ENCODE measurements at places on chromosomes 6 and 20.
A peak's percentile ranks its signal among the peaks of the same experiment; 100 is the strongest.

DNA sequence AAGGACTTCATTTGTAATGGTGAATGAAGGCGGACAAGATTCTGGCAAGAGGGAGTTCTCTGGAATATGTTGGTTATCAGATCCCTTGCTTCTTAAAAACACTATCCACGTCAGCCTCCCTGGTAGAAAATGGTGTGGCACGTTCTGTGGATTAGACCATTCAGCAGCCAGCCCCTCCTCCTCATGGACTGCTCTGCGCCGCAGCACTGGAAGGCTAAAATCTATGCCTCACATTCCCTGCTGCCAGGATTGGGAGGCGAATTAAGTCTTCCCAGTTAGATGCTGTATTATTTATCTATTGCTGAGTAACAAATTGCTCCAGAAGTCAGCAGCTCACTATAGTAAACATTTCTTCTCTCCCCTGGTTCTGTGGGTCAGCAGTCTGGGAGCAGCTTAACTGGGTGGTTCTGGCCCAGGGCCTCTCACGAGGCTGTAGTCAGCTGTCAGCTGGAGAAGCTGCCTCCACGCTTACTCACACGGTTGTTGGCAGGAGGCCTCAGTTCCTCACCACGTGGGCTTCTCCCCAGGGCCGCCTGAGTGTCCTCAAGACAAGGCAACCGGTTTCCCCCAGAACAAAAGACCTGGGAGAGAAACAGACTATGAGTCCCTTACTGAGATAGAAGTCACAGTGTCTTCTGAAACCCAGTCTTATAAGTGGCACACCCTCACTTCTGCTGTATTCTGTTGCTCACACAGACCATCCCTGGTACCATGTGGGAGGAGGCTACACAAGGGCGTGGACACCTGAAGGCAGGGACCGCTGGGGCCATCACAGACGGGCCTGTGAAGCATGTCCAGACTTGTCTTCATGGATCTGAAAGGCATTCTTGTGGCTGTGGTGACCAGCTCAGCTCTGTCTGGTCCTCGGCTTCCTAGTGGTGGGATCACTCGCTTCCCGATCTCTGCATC lies 101.0 kb downstream of the NRN1 start:
- DNase-seq: no peak

DNA sequence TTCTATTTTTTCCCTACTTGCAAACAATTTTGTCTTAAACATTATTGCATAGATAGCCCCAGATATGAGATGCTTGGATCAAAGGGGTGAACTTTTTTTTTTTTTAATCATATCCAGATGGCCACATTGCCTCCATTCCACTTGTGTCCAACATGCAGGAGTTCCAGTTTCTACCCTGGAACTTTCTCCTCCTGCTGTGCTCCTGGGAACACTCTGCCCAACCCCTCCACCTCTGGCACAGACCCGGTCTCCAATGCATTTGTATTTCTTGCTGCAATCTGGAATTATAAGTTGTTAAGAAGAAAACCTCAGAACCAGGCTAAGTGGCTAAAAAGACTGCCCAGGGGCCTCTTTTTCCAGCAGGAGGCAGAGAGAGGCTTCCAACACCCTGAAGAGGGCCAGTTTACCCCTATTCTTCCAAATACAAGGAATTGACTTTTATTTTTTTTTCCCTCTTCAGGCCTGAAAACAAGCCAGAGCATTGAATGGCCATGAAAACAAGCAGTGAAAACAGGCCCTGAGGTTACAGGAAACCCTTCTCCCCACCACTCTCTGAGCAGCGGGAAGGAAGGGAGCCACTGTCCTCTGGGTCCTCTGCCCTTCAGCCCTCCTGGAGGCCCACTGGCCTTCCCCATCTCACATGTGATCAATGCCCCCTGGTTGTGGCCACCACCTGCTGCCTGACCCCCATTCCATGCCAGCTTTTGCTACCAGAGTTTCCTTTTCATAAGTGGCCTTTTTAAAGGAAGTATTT lies 44.3 kb downstream of the PDYN start:
- no peak for DNase-seq

GRCh38 chr20:19764207-19764606 lies 6.1 kb downstream of the RIN2 start:
- no peak for DNase-seq

GRCh38 chr20:14838663-14839628 lies 501.5 kb upstream of the FLRT3 start:
- DNase-seq: no peak

DNA sequence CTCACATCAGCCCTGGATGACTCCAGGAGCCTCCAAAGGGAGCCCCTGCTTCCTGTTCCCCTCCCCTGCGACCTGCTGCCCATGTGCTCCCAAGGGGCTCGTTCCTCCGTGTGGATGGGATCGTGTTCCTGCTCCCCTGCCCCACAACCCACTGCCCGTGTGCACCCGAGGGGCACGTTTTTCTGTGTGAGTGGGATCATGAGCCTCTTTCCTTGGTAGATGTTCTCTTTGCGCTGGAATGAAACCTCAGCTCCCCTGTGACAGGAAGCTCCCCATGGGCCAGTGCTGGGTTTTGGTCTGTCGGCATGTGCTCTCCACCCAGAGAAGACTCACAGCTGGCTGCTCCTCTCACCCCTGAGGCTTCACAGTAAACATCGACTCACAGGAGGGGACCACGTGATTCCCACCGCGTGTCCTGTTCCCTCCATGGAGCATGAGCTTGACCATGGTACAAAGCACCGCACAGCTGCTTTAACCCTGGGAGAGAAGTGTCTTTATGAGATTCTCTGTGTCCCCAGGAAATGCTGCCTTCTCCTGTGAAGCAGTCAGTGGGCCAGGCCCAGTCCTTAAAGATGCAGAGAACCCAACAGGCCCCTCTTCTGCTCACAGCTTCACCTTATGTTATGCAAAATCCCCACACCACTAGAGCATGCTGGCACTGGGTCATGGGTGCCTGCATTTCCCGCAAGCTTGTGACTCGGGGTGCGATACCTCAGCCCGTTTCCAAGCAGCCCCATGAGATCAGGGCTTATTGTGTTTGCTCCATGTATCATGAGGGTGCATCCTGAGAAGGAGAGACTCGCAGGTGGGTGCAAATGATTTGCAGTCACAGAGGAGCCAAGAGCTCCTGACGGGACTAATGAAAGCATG lies 215.1 kb downstream of the ERMARD start:
- no peak for DNase-seq

DNA sequence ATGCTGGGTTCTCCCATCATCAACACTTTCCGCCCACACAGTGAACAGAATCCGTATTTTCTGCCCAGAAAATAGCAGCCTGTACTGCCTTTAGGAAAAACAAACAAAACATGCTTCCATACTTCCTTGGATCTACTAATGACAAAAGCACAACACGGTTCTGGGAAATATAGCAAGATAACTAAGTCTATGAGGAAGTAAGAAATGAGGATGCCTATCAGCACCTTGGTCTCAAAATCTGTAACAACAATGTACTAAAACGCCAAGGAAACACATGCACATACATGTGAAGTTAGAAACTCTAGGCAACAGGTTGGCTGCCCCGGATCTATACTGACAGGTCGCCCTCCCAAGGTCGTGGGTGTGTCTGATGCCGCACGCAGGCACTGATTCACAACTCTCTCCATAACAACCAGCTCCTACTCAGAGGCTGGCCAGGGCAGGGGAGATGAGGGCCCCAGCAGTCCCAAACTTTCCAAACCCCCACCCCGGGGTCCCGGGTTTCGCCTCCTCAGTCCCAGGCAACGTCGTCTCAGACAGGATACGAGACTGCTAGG lies 710 bp downstream of the BTBD9 start:
- peak; percentile 68 for DNase-seq

DNA sequence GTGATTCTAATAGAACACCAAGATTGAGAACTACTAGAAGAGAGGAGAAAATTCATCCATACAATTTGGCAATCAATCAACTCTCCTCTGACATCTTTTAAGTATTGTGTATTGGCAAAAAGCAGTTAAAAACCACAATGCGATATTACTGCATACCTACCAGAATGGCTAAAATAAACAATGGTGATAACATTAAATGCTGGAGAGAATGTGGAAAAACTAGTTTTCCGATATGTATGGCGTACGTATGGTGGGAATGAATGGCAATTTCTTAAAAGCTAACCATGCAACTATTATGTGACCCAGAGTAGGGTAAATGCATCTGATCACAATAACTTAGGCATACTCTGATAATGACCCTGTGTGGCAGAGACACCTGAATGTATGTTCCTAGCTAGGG lies 29.3 kb upstream of the LAMA4 start:
- DNase-seq: no peak

GRCh38 chr6:127866766-127867165 lies 34.1 kb downstream of the THEMIS start:
- no peak for DNase-seq

- DNase-seq: peak; percentile 89
These were observed 68.2 kb downstream of the RAB44 start for GRCh38 chr6:36765594-36766398.

GRCh38 chr6:158040051-158040803 lies 58.6 kb downstream of the SYNJ2 start:
- peak; percentile 32 for DNase-seq

DNA sequence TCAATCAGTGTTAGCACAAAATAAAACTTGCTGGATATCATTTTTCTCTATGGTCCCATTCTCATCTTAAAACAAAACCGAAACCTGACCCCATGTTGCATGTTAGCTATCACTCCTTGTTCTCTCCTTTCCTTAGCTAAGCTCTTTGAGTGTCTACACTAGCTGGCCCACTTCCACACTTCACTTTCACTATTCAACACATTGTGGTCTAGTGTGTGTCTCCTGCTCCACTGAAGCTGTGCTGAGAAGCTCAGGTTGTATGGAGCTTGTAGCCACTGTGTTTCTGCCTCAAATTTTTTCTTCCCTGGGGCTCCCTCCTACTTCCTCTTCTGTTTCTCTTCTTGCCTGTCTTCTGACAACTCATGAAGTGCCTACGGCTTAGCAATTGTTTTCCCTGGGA lies 223.0 kb downstream of the NKAIN2 start:
- no peak for DNase-seq

- peak; percentile 22 for DNase-seq
These were observed 1.2 kb downstream of the AKAP12 start for GRCh38 chr6:151240791-151241642.

DNA sequence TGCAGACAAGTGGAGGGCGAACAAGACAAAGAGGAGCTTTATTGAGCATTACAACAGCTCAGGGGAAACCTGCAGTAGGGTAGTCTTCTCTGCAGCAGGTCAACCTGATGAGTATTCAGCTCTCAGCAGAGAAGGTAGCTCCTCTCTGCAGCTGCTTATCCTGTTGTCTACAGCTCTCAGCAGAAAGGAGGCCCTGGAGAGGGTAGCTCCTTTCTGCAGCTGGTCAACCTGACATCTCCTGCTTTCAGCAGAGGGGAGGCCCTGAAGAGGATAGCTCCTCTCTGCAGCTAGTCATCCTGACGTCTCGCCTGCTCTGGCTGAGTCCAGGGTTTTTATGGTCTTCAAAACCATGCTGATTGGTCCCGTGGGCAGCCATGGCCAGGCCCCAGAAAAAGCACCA lies 113.6 kb downstream of the CD24 start:
- no peak for DNase-seq

DNA sequence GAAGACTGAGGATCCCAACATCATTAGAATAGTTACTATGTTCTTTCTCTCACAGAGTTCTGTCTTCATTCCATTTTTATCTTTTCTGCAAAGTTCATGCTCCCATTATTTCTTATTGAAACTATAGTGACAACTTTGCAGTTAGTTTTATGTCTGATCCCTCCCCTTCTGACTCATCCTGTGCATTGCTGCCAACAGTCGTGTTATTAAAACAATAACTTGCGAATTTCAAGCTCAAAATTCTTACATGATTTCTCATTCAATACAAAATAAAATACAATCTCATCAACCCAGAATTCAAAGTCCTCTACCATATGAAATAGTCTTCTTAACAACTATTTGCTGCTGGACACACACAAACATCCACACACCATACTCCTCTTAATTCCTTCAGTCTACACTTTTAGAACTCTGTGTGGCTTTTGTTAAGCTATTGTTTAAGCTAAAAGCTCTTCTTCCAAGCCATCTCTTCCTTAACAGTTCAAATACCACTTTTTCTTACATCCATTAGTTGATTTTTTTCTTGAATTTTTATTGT lies 261.4 kb upstream of the IRAK1BP1 start:
- DNase-seq: no peak

DNA sequence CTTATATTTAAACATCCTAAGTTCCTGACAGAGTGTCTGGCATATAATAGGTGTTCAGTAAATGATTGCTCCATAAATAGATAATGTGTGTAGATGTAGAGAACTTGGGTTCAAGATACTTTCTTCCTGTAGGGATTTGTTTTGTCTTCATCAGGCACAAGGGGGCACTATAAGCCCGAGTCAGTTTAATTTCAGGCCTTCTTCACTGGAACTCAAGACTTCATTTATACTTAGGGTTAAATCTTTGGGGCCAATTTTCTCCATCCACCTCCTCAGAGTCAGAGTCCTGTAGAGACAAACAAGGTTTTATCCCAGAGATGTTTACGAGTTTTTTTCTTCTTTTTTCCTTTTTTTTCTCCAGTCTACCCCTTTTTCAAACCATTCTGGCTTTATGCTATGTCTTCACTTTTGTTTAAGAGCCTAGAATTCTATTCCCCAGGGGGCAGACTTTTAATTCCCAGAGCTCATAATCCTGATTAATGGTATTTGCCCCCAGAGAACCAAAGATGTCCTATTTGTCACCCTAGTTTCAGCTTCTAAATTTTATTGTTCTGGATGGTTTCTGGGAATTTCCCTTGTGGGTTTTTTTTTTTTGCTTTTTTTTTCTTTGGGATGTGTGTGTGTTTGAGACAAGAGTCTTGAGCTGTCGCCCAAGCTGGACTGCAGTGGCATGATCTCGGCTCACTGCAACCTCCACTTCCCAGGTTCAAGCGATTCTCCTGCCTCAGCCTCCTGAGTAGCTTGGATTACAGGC lies 88.4 kb downstream of the HFE start:
- DNase-seq: no peak

All from stimulated activated naive CD8-positive, alpha-beta T cell treated with anti-CD3 and anti-CD28 coated beads, Interleukin-15, Interleukin-2, amounts not matched to agents 100 U/mL and 50 U/mL, for 24 hours (primary cell).